ENCODE measurements at places on chromosomes 16 and 17.
A peak's percentile ranks its signal among the peaks of the same experiment; 100 is the strongest.

DNA sequence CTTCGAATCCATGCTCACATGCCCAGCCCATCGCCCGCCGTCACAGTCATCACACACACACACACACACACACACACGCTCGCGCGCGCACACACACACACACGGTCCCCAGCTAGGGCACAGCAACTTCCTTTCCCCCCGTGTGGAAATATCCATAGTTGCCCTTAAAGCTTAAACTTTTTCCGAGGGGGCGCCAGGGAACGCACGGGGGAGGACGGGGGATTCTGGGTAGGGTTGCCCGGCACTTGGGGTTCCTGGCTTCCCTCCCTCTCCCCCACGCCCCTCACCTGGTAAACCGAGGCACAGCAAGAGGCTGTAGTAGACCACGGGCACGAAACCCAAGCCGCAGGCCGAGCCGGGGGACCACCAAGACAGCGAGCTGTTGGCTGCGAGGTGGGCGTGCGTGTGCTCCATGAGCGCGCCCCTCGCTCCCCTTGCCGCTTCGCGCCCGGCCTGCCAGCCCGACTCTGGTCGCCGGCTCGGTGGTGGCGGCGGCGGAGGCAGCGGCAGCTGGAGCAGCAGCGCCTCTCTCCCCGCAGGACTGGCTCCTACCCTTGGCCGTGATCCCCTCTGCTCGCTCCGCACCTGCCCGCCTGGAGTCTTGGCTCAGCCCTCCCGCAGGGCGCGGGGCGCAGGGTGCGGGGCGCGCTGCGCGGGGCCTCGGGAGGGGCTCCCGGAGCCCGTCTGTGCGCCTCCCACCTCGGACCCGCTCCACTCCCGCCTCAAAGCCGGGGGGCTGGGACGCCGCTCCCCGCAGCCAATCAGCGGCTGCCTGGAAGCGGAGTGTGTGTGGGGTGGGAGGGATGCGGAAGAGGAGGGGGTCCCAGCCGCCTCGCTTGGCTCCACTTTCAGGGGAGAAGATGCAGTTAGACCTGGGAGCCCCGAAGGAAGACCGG is at the start of gene GPR139:
TSS of gene GPR139 (minus strand) at position 688 of the 896 bp plus-strand sequence. CDS start at position 414, 274 bp downstream.
- DNase-seq: no peak

- no peak for DNase-seq
Observed at GRCh38 chr17:51445946-51446345, 185.6 kb downstream of the UTP18 start.

- DNase-seq: no peak
Observed at GRCh38 chr16:75329943-75330342, 78.5 kb upstream of the BCAR1 start.

DNA sequence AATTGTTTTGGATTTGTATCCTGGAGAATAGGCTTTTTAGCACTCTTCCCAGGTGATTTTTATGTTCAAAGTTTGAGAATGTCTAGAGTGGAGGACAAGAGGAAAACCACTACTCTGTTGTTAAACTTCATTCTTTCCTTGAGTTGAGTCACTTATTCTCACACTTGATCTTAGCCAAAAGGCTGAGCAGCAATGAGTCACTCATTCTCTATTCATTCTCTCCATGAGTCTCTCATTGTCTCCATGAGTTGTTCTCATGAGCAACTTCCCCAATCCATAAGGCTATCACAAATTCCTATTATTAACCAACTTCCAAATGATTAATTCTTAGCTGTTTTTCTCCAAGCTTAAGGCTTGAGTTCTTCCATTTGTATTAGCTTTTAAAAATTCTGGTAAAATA is 1393.3 kb downstream of the CDH8 start:
- no peak for DNase-seq

GRCh38 chr17:48123776-48124388 is 16.3 kb downstream of the SNX11 start:
- no peak for DNase-seq

DNA sequence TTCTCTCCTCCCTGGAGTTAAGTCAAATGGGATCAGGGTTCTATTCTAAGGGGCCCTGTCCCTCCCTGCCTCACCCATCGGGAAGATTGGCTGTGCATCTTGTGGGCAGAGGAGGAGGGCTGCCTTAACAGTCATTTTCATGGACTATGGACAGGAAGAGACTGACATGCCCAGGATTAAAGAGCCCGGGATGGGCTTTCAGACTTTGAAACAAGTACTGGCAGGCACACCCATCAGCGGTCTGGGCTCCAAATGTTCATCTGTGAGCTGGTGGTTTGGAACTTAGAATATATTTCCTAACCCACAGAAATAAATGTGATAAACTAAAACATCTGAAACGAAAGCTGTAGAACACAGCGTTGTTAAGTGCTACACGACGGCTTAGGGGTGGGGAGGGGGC is 6.5 kb downstream of the SLC6A4 start:
- DNase-seq: no peak

DNA sequence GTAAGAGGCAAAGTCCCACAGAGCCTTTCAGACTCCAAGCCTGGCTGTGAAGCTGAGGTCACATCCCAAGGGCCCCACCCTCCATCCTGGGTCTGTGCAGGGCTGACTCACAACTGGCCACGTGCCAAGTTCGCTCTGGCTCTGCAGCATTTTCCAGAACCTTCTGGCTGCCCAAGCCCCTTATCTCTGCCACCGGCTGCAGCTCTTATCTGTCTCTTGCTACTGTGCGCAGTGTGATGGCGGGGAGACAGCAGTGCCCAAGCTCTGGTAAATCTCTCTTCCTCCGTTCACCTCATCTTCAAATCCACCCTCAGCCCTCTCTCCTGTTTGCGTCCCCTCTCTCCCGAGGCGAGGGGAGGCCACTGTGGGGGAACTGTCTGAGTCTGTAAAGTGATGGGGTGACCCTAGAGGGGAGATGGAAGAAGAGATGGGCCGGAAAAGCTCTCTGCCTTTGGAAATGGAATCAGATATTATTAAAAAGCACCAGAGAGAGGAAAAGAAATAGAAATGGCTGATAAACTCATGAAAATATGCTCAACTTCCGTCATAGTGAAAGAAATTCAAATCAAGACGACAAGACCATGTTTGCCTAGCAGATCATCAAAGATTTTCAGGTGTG is 162.7 kb upstream of the CDC42EP4 start:
- peak; percentile 10 for DNase-seq

DNA sequence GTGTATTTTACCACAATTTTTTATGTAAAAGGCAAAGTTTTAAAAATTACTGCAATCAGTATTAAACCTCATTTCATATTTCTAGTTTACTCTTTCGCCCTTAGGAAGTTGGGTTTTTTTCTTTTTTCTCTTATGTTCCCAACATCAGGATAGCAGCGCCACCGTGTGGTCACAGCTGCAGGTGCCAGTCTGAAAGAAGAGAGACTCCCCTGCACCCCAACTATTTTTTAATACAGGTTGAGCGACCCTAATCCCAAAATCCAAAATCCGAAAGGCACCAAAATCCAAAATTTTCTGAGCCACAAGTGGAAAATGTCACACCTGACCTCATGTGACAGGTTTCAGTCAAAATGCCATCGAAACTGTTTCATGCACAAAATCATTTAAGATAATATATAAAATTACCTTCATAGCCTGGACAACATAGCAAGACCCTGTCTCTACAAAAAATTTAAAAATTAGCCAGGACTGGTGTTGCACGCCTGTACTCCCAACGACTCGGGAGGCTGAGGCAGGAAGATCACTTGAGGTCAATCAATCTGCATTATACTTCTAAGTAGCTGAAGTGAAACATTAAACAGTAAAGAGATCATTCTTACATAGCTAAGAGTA is 21.8 kb upstream of the ASGR2 start:
- DNase-seq: peak; percentile 71

- DNase-seq: no peak
Observed at GRCh38 chr17:31513731-31514427, 122.4 kb downstream of the RAB11FIP4 start.

- no peak for DNase-seq
Observed at GRCh38 chr17:71200597-71200996, 920.2 kb upstream of the SOX9 start.

DNA sequence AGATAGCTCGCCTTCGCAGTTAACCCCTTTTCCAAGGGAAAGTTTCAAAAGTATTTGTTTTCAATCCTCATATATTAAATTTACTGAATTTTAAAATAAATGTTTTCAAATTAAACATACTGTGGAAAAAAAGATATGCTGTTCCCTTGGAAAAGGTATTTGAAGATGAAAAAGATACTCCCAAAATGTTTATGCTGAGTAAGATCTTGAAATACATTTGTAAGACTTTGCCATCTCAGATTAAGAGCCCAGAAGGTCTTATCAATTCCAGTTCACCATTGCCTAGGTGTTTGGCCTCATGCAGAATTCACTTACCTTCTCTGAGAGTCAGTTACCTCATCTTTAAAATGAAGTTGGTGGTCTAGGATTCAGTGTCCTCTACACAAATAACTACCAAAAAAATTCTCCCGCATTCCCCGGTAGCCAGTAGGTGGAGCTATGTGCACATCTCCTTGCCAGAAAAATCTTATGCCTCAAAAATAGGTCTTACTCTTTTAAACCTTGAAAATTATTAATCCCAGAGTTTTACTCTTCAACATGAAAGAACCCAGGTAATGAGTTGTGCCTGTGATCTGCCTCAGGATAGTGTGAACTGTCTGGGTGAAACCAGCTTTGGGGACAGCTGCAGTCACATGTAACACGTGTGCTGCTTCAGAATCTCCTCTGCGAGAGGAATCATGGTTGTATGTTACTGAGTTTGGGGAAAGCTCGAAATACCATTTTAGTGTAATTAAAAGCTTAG is 178.3 kb downstream of the MRTFB start:
- DNase-seq: peak; percentile 13

- DNase-seq: peak; percentile 17
Observed at GRCh38 chr17:14301279-14302090, 604 bp downstream of the HS3ST3B1 start.

DNA sequence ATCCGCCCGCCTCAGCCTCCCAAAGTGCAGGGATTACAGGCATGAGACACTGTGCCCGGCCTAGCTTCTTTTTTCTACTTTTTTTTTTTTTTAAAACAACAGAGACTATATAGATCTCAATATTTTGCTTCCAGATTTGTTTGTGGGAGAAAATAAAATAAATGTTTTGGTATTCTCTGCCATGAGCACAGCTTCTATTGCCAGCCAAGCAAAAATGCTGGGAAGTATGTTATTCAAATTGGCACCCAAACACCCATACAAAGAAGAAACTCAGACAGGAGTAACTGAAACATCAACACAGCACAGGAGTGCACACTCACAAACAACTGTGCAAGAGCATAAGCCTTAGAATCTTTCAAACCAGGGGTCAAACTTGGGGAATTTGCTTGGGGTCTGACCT is 37.2 kb upstream of the CLEC3A start:
- DNase-seq: no peak

DNA sequence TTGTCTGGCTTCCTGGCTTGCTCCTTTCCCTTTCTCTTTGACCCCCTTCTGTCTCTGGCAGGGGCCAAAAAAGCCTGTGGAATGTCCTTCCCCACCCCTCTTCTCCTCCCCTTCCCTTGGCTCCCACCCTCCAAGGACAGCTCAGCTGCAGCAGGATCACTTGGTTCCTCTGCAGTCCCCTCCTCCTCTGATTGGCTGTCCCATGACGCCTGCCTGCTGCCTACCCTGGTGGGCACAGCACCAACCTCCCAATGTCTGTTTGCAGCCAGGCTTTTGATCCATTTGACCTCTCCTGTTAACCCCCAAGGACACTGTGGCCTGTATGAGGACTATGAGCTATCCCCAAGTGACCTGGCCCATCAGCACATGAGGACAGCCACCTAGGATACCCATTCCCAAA is 14.8 kb upstream of the MTMR4 start:
- no peak for DNase-seq

DNA sequence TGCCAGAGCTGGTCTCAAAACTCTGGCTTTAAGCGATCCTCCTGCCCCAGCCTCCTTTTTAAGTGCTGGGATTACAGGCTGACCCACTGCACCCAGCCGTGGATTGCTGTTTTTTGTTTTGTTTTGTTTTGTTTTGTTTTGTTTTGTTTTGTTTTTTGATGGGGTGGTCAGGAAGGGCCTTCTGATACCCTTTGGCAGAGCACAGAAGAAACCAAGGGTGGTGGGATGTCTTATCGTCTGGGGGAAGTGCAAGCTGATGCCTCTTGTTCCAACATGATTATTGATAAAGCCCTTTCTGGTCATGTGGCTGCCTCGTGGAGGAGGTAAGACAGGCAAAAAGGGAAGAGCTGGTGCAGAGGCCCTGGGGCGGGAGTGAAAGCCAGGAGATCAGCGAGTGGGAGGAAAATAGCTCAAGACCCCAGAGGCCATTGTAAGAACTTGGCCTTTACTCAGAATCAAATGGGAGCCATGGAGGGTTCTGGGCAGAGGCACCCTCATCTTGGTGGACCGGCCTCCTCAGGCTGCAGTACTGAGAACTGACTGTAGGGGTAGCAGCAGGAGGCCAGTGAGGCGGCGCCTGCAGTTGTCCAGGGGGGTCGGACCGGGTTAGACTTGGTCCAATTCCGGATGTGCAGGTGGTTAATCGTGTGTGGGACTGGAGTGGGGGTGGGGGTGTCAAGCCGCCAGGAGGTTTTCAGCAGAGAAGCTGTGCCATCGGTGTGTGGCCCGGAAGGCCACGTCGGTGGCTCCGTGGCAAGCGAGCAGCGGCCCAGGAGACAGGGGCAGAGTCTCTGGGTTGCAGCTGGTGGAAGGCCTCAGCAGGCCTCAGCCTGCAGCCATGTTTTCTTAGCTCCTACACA is 84.4 kb upstream of the GSE1 start:
- DNase-seq: no peak

GRCh38 chr16:19589771-19590302 is 34.3 kb downstream of the VPS35L start:
- DNase-seq: no peak

DNA sequence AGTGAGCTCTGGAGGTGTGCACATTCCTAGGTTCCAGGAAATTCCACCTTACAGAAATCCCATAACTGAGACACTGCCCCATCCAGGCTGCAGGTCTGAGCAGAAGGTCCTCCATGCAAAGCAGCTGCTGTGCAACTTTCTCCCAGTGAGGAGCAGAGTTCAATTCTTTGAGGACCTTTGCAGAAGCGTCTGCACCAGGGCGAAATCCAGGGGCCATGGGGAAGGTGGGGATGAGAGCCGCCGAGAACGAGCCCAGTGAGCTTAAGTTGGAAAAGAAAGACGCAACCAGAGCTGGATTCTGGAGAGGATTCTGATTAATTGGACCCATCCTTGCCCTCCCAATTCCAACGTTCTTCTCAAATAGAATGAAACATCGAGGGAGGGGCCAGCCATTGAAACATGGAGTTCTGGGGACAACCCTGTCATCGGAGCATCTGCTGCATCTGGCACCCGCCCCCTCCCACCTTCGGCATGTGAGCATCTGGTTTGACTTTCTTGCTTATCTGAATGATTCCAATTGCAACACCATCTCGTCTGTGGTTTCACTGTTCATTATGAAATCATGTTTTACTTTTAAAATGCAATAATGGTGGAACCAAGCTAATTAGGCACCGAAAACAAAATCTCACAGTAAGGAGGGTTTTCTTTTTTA is 190.6 kb upstream of the FOXF1 start:
- no peak for DNase-seq
